Ascending aorta (tissue), 2 donors: ENCODE measurements at places on chromosomes 2 and 18.

- no peak overlapping the region for H3K4me3 ChIP-seq
- H3K36me3 ChIP-seq, result no peaks in the 10 kb centered on the region
- no peak for DNase-seq
- no peak overlapping the region for H3K27ac ChIP-seq
Observed at GRCh38 chr2:29719639-29720038, 201.7 kb downstream of the ALK start.

GRCh38 chr2:42099438-42100173 is 51.8 kb downstream of the PKDCC start:
- peak overlapping the region; percentile 93 for H3K27ac ChIP-seq
- no peaks in the 10 kb centered on the region for H3K27me3 ChIP-seq
- no peaks in the 10 kb centered on the region for H3K4me1 ChIP-seq
- DNase-seq, result no peak
- no peaks in the 10 kb centered on the region for H3K36me3 ChIP-seq
- no peak overlapping the region for H3K4me3 ChIP-seq

DNA sequence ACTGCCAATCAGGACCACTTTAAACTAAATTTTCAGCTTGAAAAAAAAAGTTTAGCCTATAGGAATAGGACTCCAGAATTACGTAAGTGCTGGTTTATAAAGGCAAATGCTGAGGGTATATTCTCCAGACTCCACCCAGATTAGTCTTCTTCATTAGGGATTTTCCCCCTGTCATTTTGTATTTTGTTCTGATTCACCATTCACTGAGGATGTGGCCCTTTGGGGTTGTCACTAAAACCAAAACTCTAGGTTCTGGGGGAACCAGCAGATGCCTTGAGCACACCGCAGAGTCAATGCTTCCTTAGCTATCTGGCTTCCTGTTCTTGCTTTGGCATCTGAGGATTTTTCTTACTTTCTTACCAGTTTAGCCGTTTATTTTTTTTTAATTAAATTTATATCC is 10.5 kb downstream of the SCYGR4 start:
- no peaks in the 10 kb centered on the region for H3K4me1 ChIP-seq
- no peak overlapping the region for H3K4me3 ChIP-seq
- DNase-seq, result no peak
- H3K27me3 ChIP-seq, result no peaks in the 10 kb centered on the region

GRCh38 chr2:220226546-220226945 is 599.1 kb downstream of the SLC4A3 start:
- H3K36me3 ChIP-seq, result no peaks in the 10 kb centered on the region
- no peak overlapping the region for H3K27ac ChIP-seq
- H3K27me3 ChIP-seq, result no peaks in the 10 kb centered on the region
- H3K4me1 ChIP-seq, result no peaks in the 10 kb centered on the region

- no peaks in the 10 kb centered on the region for H3K27me3 ChIP-seq
- H3K4me3 ChIP-seq, result no peak overlapping the region
- no peak for DNase-seq
- H3K36me3 ChIP-seq, result no peaks in the 10 kb centered on the region
- H3K4me1 ChIP-seq, result no peaks in the 10 kb centered on the region
Observed at GRCh38 chr2:187988348-187988747, 303.3 kb upstream of the GULP1 start.

DNA sequence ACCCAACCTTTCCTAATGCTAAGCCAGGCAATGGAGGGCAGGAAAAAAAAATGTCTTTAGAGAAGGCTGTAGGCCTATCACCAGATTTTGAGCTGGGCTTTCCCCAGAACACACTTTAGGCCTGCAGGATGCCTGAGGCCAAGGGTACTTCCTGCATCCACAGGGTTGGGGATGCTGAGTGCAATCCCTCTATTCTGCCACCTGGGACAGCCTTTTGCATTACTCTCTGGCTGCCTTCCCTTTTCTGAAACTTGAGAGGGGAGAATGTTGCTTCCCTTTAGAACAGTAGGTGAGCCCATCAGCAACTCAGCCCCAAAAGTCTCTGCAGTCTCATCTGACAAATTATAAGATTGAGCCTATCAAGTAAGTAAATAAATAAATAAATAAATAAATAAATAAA is 195.2 kb downstream of the SLC8A1 start:
- H3K36me3 ChIP-seq, result no peaks in the 10 kb centered on the region
- H3K4me3 ChIP-seq, result no peak overlapping the region
- H3K27ac ChIP-seq, result no peak overlapping the region
- H3K27me3 ChIP-seq, result no peaks in the 10 kb centered on the region
- H3K4me1 ChIP-seq, result no peaks in the 10 kb centered on the region

DNA sequence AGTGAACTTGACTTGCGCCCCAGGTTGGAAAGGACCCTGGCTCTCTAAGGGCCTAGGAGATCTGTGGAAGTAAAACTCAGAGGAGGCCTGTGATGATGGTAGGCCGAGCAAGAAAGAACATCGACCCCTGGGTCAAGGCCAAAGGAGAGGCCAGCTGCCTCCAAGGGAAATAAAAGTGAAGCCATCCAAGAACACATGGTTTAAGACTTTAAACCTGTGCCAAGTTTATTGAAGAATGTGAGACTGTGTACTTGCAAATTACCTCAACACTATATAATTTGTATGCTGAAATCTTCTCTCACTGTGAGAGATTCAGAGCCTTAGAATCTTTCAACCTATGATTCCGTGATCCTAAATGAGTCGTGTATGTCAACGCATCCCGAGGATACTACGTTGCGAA is 40.7 kb upstream of the COBLL1 start:
- H3K4me3 ChIP-seq, result no peak overlapping the region
- no peak overlapping the region for H3K27ac ChIP-seq
- H3K4me1 ChIP-seq, result no peaks in the 10 kb centered on the region

GRCh38 chr2:32760628-32761027 is 132.8 kb downstream of the TTC27 start:
- no peak overlapping the region for H3K4me3 ChIP-seq
- H3K27ac ChIP-seq, result no peak overlapping the region
- no peaks in the 10 kb centered on the region for H3K27me3 ChIP-seq
- no peak for DNase-seq
- H3K4me1 ChIP-seq, result no peaks in the 10 kb centered on the region

DNA sequence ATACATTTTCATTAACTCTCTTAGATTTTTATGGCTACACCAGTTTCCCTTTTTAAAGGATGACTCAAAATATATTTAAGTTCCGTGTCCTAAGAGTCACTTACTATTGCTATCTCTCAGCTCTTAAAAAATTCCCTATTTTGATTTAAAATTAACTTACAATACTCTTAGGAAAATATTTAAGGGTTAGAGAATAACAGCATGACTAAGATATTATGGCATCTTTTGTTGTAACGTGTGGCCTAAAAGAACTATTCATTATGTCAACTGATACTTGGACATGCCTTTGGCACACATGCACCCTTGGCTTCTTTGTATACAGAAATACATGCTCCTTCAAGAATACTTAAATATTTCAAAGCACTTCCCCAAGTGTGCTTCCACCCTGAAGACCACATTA is 42.3 kb downstream of the SCN3A start:
- H3K27ac ChIP-seq, result no peak overlapping the region
- H3K27me3 ChIP-seq, result no peaks in the 10 kb centered on the region
- no peaks in the 10 kb centered on the region for H3K4me1 ChIP-seq

GRCh38 chr2:222320436-222321395 is 21.9 kb upstream of the PAX3 start:
- H3K4me1 ChIP-seq, result peaks cover 12% of the 10 kb centered on the region
- peaks cover 18% of the 10 kb centered on the region for H3K27me3 ChIP-seq
- no peak for DNase-seq
- no peak overlapping the region for H3K27ac ChIP-seq
- H3K4me3 ChIP-seq, result peak overlapping the region; percentile 64
